ENCODE measurements at places on chromosomes 16 and 17.
A peak's percentile ranks its signal among the peaks of the same experiment; 100 is the strongest.

DNA sequence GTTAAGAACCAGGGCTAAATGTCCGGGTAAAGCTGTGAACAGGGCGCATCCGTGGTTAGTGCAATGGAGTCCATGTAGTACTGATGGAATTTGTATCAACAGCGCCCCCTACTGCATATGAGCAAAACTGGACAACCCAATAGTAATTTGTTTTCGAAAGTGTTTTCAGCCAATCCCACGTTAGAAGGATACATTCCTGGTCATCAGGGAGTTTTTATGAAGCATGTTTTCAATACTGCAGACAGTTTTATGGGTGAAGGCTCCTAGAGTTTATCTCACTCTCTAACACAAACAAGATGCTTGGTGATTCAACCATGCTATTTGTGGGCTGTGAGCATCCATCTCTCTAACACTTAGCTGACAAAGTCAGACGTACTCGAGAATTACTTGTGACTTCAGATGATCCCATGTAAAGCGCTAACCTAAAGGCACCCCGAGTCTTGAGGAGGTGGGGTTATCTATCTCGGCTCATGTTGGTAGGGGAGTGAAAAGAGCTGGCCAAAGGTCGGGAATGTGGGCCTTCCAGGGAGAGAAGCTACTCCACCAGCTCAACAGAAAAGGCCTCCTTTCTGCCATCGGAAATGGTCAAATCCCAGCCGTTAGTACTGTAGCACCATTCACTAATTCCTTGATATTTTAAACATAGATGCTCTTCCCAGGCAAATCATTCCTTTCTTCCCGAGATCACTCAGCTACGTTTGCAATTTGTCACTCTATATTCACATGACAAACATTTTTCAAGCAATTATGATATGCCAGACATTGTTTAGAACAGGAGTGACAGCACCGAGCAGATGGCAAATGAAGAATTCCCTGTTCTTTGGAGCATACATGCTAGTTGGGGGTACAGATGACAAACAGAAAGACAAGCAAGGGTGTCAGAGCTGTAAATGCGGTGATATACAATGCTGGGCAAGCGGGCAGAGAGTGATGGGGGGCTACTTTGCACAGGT, 46.9 kb upstream of the HNF1B start:
- no peak for DNase-seq

GRCh38 chr17:285751-286422, 66.7 kb downstream of the RPH3AL start:
- no peak for DNase-seq

DNA sequence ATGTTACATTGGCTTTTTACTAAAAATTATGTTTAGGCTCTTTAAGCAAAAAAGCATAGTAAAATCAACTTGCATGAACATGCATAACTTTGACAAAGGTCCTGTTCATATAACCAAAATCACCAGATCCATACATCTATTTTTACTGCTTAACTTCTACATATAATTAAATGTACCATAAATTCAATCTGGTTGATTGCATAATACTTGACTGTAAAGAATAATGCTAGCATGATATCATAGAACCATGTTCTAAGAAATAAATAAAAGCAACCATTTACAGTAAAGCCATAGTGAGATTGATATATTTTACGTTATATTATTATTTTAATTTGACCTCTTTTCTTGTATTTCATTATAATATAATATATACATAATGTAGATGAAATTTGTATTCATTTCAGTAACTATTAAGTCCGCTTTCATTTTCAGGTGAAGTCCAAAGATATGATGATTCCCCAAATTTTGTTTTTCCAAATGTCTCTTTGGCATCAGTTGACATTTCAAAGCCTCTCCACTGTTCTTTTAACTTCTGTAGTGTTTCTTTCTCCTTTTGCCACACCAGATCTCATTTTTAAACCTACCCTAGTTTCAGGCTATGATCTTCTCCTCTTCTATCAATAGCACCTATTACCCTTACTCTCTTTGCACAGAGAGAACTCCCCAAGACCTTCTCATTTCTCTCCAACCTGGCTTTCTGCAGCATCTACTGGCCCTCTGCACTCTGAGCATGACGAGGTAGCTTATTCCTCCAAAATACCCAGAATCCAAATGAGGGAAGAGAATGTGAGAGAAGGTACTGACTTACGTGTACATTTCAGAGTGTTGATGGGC, 1.8 kb downstream of the APOH start:
- no peak for DNase-seq

DNA sequence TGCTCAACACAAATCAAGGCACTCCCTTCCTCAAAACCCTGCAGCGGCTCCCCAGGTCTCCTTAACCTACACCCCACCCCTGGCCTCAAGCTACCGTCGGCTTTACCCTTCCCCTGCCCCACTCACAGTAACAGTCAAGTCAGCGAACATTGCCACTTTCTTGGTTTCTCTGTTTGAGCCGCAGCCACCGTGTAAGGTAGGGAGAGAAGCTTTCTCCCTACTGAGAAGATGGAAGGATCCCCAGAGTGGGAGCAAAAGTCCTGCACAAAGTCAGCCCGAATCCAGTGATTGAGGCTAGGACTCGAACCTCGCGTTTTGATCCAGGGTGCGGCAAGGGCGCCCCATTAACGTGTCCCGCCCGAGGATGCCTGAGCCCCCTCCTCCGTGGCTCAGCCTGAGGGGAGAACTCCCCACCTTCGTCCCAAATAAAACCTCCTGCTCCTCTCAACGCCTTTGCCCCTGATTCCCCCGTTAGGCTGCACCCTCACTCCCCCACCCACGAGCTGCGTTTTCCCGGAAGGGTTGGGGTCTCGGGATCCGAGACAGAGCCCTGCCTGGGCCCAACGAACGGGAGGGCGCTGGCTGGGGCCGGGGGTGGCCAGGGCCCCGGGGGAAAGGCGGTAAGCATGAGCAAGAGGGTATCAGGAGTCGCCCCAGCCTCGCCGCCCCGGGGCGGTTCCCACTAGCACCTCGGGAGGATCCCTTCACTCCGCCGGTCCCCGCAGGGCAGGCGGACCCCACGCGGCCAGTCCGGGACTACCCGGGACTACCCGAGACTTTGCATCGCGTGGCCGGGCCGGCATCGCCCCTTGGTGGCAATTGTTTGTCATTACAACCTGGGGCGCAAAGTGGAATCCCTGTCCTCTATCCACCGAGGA, 9.9 kb upstream of the NAGS start:
- DNase-seq: peak; percentile 24

- DNase-seq: no peak
These were observed 10.3 kb downstream of the PIEZO1 start for GRCh38 chr16:88774544-88775393.

DNA sequence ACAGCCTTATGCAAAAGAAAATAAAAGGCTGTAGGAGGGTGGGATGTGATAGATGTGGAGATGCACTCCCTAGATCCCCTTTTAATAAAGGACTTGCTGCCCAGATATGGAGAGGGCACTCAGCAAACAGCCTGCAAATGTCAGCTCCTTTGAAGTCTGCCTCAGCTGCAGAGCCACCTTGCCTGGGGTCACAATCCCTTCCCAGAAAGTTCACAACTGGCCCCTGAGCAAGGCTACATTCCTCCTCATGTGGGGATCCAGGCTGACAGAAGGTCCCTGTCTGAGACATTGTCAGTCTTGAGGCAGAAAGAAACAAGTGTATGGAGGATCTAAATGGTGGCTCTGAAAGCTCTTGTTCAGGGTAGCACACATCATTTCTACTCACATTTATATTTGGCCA, 36.1 kb downstream of the SLFN11 start:
- no peak for DNase-seq

DNA sequence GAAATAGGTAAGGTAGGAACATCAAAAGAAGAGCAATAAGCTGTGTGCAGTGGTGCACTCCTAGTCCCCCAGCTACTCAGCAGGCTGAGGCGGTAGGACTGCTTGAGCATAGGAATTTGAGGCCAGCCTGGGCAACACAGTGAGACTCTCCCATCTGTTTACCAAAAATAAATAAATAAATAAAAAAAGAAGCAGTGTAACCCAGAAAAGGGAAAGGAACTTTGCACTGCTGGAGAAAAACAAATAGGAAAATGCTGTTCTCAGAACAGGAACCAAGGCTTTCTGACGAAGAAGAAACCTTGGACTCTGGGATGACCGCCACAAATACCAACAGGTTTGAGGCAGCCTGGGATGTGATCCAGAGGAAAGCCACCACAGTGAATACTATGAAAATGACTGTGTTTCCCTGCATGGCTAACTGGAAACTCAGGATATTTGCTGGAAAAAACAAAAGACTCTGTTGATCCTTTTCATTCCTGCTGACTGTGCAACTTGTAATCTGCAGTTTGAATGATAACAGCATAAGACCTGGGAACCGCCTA, 41.2 kb downstream of the TTC19 start:
- no peak for DNase-seq

DNA sequence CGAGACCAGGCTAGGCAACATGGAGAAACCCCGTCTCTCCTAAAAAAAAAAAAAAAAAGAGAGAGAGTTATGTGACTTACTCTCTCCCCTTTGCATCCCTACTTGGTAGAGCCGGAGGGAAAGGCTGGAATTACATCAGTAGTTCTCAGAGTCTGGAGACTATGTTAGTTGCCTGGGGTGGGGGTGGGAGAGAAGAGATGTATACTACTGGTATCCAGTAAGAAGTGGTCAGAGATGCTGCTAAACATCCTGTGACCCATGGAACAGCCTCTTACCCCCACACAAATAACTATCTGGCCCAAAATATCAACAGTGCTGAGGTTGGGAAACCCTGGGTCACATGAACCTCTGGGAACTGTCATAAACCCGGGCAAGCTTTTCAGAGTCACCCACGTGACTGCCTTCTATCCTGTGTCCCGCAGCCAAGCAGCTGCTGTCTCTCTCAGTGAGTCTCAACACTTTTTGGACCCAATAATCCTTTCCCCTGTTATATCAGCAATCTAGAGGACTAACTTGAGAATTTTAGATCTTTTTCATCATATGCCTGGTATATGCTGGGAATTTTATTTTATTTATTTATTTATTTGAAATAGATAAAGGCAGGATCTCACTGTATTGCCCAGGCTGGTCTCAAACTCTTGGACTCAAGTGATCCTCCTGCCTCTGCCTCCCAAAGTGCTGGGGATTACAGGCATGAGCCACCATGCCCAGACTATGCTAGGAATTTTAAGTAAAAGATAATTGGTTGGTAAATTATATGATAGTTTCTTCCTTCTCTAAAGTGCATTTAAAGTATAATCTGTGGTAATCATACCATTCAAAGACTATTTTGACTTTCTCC, 8.7 kb downstream of the EIF1 start:
- no peak for DNase-seq

GRCh38 chr17:75959051-75959838, 18.4 kb upstream of the FBF1 start:
- no peak for DNase-seq

DNA sequence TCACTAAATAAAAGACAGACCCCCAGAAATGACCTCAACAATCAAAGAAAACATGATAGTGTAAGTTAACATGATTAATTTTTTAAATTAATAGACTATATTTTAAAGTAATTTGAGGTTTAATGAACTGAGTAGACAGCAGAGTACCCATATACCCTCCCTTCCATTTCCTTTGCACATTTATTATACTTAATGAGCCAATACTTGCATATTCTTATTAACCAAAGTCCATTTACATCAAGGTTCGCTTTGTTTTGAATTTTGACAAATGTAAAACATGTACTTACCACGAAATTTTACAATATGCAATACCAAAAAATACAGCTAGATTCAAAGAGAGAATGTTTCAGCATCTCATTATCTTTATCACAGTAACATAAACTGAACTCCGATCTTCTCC, 72.7 kb downstream of the KANSL1 start:
- DNase-seq: no peak

DNA sequence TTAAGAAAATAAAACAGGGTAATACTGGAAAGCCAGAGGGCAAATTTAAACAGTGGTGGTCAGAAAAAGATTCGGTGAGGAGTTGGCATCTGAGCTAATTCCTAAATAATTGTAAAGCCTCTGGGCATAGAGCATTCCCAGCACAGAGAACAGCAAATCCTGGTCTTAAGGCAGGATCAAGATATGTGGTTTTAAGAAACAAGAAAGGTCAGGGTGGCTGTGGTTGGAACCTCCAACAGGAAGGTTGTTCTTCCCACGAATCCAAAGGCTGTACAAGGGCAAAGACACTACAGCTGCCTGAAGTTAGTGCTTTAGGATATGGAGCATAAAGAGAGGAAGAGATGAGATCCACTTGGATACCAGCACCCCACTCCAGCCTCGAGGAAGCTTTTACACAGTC, 114.6 kb downstream of the ZNF18 start:
- DNase-seq: no peak

DNA sequence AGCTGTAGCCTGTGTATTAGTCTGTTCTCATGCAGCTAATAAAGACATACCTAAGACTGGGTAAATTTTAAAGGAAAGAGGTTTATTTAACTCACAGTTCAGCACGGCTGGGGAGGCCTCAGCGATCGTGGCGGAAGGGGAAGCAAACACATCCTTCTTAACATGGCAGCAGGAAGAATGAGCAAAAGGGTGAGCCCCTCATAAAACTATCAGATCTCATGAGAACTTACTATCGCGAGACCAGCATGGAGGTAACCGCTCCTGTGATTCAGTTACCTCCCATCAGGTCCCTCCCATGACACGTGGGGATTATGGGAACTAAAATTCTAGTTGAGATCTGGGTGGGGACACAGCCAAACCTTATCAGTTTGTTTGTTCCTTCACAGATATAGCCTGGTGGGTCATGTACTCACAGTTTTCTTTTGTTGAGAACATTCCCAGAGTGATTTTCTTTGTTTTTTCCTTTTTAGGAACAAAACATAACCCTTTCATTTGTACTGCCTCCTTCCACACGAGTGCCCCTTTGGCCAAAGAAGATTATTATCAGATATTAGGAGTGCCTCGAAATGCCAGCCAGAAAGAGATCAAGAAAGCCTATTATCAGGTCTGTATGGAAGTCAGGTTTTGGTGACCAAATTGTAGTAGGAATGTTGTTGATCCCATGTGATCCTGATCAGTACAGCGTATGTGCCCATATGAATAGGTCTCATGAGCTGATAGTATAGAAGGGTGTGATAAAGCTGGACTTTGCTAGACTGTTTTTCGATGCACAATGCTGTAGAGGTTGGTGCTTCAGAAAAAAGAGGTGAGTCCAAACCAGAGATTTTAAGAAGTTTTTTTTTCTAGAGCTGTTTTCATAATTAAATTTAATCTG, 8.5 kb downstream of the DNAJA3 start:
- no peak for DNase-seq

GRCh38 chr16:14284930-14285512, 213.9 kb downstream of the MRTFB start:
- no peak for DNase-seq

All from NCI-H1048 (cell line).